ENCODE measurements at places on chromosomes 7 and 10. TPM values are rescaled to one million over a fixed set of nuclear protein-coding genes. Genes with fewer than 3 reads are reported as not detected.

CLDN3 gene
- not detected for total RNA-seq

DNA sequence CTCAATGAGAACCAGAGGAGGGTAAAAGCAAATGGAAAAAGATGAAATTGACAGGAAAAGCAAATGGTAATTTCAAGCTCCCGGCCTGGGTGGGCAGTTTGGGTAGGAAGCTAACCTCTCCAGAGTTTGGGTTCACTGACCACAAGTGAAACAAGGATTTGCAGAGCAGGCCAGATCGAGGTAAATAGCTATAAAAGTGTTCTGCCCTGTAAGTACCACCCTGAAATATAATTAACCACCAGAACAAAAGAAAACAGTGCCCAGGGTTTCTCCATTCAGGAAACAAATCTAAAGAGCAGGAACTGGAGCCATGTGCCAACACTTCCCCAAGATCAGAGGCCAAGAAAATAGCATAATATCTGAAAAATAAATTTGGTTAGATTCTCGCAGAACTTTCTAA lies 276.7 kb upstream of the MEOX2 start:
- DNase-seq = no peak

GRCh38 chr7:157609516-157609915 lies 272.7 kb downstream of the DNAJB6 start:
- no peak for DNase-seq

DNA sequence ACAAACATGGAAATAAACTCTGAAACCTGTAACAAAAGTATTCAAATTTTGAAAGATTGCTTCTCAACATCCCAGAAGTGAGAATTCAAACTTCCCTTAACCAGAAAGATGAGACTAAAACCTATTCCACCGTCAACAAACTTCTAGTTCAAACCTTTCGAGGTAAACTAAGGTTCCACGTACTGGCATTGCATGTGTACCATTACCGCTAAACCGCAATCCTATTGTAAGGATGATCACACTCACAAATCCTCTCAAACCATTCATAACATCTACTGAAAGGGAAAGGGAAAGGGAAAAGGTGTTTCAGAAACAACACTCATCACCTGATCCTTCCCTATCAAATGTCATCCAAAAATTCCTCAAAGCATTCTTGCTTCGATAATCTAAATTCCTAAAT lies 3.1 kb downstream of the SMURF1 start:
- no peak for DNase-seq

CFTR gene
- total RNA-seq = not detected
